Activated naive CD8-positive, alpha-beta T cell treated with anti-CD3 and anti-CD28 coated beads, Interleukin-2, amount 10 ng/mL, durations not matched to agents 7 days and 5 days (primary cell): ENCODE measurements at places on chromosomes 5 and 9.

- no peak for DNase-seq
Observed at GRCh38 chr5:80406980-80407734, 707 bp upstream of the ZFYVE16 start.

GRCh38 chr9:114395334-114395617 lies 7.5 kb upstream of the AKNA start:
- no peak for DNase-seq

DNA sequence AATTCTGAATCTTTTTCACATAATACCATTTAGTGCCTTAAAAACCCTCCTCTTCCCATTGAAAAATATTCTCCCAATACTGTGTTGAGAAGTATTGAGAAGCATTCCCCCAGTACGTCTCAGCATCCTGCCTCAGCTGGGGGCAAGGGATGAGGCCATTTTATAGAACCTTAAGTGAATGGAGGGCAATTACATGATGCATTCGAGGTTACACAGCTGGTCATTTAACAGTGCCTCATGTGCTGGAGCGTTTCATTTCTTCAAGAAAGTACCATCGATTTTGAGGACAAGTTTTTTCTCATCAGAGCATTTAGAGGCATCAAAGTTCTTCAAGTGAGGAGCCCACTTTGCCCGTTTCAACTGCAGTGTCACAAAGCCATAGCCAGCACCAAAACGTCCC lies 135.6 kb downstream of the DOCK2 start:
- no peak for DNase-seq

DNA sequence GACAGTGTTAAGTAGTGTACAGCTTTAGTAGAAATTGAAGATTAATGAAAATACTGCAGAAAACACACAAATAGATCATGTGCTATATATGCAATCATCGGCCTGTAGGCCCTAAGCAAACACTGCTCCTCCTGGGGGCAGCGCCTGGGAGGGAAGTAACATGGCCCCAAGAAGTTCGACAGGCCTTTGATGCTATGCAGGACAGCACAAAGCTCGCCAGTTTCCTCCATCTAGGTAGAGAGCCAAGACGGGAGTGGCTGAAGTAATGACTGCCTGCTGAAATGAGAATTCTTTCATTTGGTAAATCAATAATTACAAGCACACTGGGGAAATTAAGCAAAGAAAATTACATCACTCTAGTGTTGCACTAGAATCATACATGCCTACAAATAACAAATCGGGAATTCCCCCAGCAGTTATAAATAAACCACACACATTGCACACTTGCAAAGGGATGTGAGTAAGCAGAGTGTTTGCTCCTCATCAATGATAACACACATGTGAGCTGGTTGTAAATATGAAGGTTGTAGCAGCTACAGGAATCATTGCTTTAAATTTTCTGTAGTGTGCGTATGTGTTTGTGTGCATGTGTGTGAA lies 219.9 kb upstream of the NFIL3 start:
- DNase-seq, result no peak

DNA sequence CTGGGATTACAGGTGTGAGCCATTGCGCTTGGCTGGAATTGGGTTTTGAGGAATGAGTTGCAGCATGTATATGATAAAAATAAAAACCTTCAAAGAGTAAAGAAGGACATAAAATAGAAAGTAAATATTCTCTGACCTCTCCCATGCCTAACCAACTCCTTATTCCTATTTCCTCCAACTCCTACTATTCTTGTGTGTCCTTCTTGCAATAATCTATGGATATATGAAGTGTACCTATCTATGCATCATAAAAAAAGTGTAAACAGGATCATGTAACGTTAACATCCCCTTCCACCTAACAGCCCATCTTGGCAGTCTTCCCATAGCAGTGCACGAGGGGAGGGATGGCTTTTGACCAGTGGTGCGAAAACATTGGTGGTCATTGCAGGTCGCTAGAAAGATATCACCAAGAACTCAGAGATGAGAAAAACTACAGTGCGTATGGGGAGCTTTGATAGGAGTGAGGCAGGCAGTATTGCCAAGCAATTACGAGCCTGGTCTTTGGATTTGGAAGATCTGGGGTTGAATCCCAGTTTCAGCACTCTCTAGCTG lies 69.9 kb downstream of the PPARGC1B start:
- no peak for DNase-seq
